ENCODE measurements at places on chromosomes 1 and 21. TPM values are rescaled to one million over a fixed set of nuclear protein-coding genes. Genes with fewer than 3 reads are reported as not detected.

Gene TFF1
- total RNA-seq: 136 TPM

Gene RORC
- total RNA-seq: not detected

Gene GJA8
- not detected for total RNA-seq

Gene KCNA2
- total RNA-seq: 0.40 TPM

Gene PYHIN1
- total RNA-seq: 2.9 TPM

Gene UTP11
- total RNA-seq: 33.1 TPM

Gene FCER1G
- total RNA-seq: not detected

Gene RGS8
- total RNA-seq: 0.33 TPM

Gene RGS4
- total RNA-seq: 27.5 TPM

Gene NCAM2
- total RNA-seq: 22.6 TPM

Gene SYF2
- total RNA-seq: 35.9 TPM

Gene SLAMF9
- not detected for total RNA-seq

Gene NGF
- total RNA-seq: 3.3 TPM

Gene STYXL2
- not detected for total RNA-seq

Gene AMY2A
- total RNA-seq: not detected

Gene OR2L5
- not detected for total RNA-seq

Gene CFAP107
- 2.7 TPM for total RNA-seq

Gene NR1I3
- not detected for total RNA-seq

Gene TMEM125
- total RNA-seq: 51.7 TPM

Gene IFI44
- 3.8 TPM for total RNA-seq

Gene SLAMF7
- 0.48 TPM for total RNA-seq

Gene MPL
- total RNA-seq: not detected

Gene SYPL2
- 0.33 TPM for total RNA-seq

Gene CFHR4
- not detected for total RNA-seq

Gene KDF1
- total RNA-seq: 12.2 TPM

Gene FAM78B
- 2.9 TPM for total RNA-seq

Gene UBASH3A
- total RNA-seq: not detected

Gene HAO2
- 0.29 TPM for total RNA-seq

Gene CRYAA
- not detected for total RNA-seq

Gene SPRR2E
- total RNA-seq: not detected

Gene CNR2
- not detected for total RNA-seq

Gene SYTL1
- total RNA-seq: 37.2 TPM

Gene PLA2G2C
- not detected for total RNA-seq

Gene KCNK1
- total RNA-seq: 18.7 TPM

Gene SYT6
- total RNA-seq: 1.1 TPM

Gene ADGRB2
- total RNA-seq: 14.2 TPM

Gene GPR3
- total RNA-seq: 1.3 TPM

Gene CNTN2
- 6.3 TPM for total RNA-seq

Gene ANKRD35
- total RNA-seq: 0.56 TPM

Gene DLGAP3
- total RNA-seq: 1.0 TPM

Gene POU3F1
- total RNA-seq: 2.8 TPM

Gene SELENOF
- 147 TPM for total RNA-seq

Gene COL9A2
- 19.8 TPM for total RNA-seq

Gene F13B
- total RNA-seq: 0.48 TPM

Gene EPRS1
- total RNA-seq: 116 TPM

Gene C1orf94
- total RNA-seq: not detected

Gene RABIF
- 10.0 TPM for total RNA-seq

Gene CFHR2
- not detected for total RNA-seq

Gene CNKSR1
- total RNA-seq: 50.5 TPM

Gene SELE
- total RNA-seq: not detected

Gene BACH1
- 90.5 TPM for total RNA-seq

Gene ADCY10
- total RNA-seq: 0.39 TPM

Gene CASQ1
- total RNA-seq: 0.46 TPM

Gene OR2T29
- total RNA-seq: not detected

Gene TMEM200B
- total RNA-seq: 8.3 TPM

Gene MRPS14
- 35.7 TPM for total RNA-seq

Gene SPATA21
- not detected for total RNA-seq

Gene LIN28A
- 26.2 TPM for total RNA-seq
